ENCODE measurements at places on chromosomes 6 and 20.

- DNase-seq: no peak
Observed at GRCh38 chr6:154403788-154404187, 47.2 kb upstream of the IPCEF1 start.

DNA sequence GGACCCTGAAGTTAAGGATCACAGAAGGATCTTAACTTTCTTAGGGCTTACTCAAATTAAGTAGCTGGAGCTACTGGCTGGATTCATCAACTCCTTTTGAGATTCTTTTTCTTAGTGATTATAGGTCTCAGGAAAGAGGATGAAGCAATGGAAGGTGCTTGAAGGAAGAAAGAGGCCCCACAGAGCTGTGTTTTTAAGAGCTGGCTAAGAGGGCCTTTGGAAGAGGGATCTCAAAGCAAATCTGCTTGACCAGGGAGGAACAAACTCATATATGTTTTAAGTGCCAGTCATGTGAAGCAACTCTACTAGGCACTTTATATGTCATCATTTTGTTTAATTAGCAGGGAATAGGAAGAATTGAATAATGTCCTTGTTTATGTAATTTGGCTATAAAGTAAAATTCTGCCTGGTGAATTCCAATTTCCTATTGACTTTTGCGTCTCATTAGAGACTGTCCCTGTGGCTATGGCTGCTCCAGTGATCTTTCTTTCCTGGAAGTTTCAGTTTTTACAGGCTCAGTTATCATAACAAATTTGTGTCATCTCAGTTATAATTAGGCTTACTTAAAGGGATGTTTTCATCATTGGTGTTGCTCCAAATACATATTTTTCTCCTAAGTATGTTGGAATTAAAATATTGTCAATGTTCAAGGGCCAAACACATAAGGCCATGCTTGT lies 222.8 kb upstream of the CITED2 start:
- DNase-seq: no peak

- DNase-seq: no peak
Observed at GRCh38 chr6:17178754-17179529, 77.1 kb downstream of the STMND1 start.

DNA sequence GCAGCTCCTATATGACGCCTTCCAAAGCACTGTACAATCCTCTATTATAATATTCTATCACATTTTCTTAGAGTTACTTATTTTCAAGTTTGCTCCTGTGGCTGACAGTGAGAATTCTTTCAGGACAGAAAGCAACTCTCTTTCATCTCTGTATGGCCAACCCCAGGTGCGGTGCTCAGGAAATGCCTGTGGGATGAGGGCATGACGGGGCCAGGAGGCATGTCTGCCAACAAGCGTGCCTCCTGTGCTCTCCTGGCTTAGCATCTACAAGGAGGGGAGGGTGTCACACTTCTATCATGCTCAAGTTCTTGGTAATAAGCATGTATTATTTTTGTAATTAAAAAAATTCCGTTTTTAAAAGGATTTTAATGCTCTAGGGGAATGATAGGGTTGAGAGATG lies 11.4 kb downstream of the MRPL14 start:
- DNase-seq: no peak

DNA sequence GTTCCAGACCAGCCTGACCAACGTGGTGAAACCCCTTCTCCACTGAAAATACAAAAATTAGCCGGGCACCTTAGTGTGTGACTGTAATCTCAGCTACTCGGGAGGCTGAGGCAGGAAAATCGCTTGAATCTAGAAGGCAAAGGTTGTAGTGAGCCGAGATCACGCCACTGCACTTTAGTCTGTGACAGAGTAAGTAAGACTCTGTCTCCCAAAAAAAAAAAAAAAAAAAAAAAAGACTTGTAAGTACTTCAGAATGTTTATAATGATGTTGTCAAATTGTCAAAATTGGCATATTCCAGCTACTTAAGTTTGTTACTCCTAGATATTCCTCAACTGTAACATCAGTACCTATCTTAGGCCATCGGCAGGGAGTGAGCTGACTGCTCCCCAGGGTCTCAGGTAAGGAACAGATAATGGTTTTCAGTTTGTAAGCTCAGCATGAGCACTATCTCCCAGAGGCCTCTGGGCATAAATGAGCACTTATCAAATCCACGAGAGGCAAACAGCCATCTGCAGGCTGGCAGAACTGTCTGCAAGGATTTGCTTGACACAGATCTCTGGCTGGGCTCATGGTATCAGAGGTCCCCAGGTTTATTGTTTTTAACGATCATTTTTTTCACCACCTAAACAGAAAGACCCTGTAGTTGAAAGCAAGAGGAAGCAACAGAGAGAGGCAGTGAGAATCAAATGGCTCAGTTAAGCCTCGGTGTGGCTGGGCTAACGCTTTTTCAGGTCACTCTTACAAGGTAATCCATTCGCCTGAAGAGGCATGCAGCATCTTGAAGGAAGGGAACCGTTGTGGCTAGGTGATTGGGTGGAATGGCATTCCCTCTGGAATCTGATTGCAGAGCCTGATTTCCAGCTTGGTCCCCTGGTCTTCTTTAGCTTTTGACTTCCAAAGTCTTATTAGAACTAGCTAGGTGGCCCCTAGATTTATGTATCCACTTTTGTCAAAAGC lies 115.9 kb downstream of the LY86 start:
- DNase-seq: no peak

DNA sequence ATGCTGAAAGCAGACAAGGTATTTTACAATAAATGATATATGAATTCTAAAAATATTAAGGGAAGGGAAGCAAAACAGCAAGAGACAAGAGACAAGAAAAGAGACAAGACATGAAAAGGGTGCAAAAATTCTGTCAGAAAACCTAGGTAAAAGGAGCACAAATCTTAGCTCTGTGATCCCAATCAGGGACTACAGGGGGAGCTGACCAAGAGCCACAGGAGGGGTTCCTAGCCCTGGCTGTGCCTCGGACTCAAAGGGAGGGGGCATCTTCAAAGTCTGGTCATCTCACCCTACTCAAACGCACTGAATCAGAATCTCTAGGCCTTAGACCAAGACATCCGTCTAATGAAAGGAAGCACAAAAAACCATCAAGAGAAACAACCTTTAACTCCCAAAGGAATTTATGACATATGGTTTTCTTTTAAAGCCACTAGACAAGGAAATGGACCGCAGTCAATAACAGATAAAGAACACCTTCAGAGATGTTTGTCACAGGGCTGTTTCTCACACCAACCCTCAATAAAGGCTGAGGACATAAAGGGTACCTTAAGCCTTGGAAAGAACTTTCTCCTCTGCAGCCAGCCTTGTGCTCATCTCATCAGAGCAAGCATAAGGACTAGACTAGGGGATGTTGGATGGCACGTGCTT lies 130.4 kb upstream of the CDYL start:
- DNase-seq: no peak

DNA sequence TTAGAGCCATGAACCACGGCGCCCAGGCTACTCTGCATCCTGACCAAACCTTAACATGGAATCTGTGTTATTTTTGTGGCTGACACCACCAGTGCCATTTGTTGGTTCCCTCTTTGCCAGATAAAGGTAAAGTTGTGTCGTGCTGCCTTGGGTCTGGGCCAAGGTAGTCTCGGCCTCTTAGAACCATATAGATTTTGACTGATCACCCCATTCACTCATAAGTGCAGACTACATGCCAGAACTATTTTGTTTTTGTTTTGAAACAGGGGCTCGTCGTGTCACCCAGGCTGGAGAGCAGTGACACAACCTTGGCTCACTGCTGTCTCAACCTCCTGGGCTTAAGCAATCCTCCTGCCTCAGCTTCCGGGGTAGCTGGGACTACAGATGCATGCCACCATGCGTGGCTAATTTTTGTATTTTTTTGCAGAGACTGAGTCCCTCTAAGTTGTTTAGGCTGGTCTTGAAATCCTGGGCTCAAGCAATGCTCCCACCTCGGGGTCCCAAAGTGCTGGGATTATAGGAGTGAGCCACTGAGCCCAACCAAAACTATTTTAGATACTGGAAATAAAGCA lies 19.2 kb upstream of the RIPOR3 start:
- DNase-seq: no peak
